Spinal cord (tissue), 10 donors: ENCODE measurements at places on chromosomes 12 and 14. TPM values are rescaled to one million over a fixed set of nuclear protein-coding genes. Genes with fewer than 3 reads are reported as not detected.

Gene SCYL2
- total RNA-seq: 45.2 TPM

Gene TOGARAM1
- total RNA-seq: 59.2 TPM

Gene BHLHE41
- total RNA-seq: 13.4 TPM

Gene BDKRB1
- 0.28 TPM for total RNA-seq

Gene PPFIA2
- total RNA-seq: 24.5 TPM

Gene YARS2
- 24.2 TPM for total RNA-seq

Gene PAPLN
- total RNA-seq: 18.3 TPM

Gene CLEC4A
- 2.9 TPM for total RNA-seq

DNA sequence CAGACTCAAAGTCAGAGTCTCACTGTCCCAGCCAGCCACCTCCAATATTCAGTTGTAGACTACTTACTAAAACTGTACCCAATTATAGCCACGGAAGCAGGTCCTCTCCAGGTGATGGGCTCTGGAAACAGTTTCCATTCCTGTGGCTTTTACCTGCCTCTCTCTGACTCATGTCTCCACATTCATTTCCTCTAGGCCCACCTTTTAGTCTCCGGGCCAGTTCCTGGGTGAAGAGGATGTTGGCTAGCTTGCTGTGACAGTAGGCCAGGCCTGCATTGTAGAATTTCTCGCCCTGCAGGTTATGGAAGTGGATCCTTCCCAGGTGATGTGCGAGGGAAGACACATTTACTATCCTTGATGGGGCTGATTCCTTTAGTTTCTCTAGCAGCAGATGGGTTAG, 5.6 kb downstream of the RDH11 start:
- no peak overlapping the region for H3K4me3 ChIP-seq
- no peak for DNase-seq
- no peak overlapping the region for H3K27ac ChIP-seq
- peaks cover 4% of the 10 kb centered on the region for H3K4me1 ChIP-seq
- H3K27me3 ChIP-seq: no peaks in the 10 kb centered on the region
- H3K36me3 ChIP-seq: peaks cover 52% of the 10 kb centered on the region

- H3K27ac ChIP-seq: no peak overlapping the region
- H3K4me3 ChIP-seq: no peak overlapping the region
- peaks cover 2% of the 10 kb centered on the region for H3K36me3 ChIP-seq
These were observed 2.0 kb downstream of the PTPN11 start for GRCh38 chr12:112420740-112421139.

GRCh38 chr12:13167226-13167625, 29.3 kb upstream of the EMP1 start:
- H3K4me3 ChIP-seq: no peak overlapping the region
- no peaks in the 10 kb centered on the region for H3K36me3 ChIP-seq
- peaks cover 10% of the 10 kb centered on the region for H3K4me1 ChIP-seq
- DNase-seq: no peak

DNA sequence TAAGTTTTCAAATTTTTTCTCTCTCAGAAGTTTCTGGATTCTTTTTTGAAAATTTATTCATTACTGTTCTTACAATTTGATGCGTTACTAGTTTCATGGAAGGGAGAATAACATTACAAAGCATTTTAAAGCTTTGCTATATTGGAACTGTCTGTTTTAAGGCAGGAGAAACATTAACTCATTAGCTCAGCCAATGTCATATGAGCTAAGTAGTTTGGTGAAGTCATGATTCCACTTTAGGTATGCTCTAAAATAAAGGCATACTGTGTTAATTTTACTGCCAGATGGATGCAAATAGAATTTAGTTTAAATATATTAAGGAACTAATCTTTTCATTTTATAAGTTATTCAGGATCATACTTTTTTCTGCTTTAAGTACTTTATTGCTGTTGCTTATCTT, 46.0 kb downstream of the ARID2 start:
- no peak for DNase-seq
- no peaks in the 10 kb centered on the region for H3K27me3 ChIP-seq
- no peak overlapping the region for H3K4me3 ChIP-seq
- H3K4me1 ChIP-seq: no peaks in the 10 kb centered on the region
- no peak overlapping the region for H3K27ac ChIP-seq
- H3K36me3 ChIP-seq: no peaks in the 10 kb centered on the region

DNA sequence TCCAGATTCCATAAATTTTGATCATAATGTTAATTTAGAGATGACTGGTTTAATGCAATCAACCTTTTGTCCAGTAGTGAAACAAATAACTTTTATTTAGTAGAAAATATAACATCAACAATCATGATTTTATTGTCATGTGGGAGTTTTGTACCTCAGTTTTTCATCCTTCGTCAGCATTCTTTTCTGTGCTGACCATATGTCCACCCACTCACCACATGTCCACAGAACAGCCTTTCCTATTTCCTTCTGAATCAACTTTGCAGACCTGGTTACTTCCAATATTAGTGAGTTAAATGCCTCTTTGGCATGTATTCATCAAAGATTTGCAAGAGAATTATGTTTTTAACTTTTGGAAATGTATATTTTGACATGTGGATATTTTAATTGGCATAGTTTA, 36.8 kb upstream of the CNTN1 start:
- H3K36me3 ChIP-seq: no peaks in the 10 kb centered on the region
- no peaks in the 10 kb centered on the region for H3K27me3 ChIP-seq
- no peak for DNase-seq
- H3K4me3 ChIP-seq: no peak overlapping the region

DNA sequence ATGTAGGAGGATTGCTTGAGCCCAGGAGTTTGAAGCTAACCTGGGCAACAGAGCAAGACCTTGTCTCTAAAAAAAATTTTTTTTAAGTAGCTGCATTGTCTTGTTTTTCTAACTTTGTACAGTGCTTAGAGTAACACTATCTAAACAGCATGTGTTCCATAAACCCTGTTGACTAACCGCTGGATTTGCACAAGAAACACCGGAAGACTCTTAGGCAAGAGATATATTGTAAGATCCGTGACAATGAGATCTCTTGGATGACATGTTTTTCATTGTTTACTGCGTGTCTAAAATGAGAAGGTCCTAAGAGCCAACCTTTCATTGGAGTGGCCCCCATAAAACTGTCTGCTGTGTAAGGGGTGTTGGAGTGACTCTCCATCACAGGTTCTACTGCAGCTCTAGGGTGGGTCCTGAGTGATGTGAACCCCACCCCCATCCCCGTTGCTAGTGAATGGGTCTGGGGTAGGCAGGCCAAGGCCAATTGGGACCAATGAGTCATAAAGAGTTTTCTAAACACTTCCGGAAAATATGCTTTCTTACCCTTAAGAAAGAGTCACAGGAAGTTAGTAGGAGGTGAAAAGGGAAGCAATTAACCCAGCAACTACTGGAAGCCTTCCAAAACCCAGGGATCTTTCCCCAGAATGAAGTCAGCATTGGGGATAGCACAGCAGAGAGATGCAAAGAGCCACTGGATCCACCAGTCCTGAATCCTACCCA, 24.3 kb upstream of the PCNX1 start:
- no peak overlapping the region for H3K27ac ChIP-seq
- no peak overlapping the region for H3K4me3 ChIP-seq
- peaks cover 2% of the 10 kb centered on the region for H3K4me1 ChIP-seq
- H3K36me3 ChIP-seq: no peaks in the 10 kb centered on the region
- no peak for DNase-seq

DNA sequence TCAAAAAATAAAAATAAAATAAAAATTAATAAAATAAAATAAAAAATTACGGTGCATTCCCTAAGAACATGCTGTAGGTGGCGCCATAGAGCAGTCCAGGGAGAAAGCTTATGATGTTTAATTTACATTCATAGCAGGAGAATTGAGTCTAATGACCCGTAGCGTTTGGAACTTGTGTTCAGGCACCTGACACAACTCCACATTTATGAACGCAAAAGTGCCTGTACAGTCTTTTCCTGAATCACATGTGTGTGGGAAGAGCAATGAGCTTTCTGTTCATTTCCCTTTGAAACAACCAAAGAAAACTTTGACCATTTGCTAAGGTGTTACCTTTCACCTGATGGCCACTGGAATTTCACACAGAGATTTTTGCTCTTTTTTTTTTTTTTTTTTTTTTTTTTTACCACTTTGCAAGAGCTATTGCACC, 60.6 kb upstream of the KCNA1 start:
- DNase-seq: no peak
- H3K4me1 ChIP-seq: no peaks in the 10 kb centered on the region
- peaks cover 31% of the 10 kb centered on the region for H3K36me3 ChIP-seq
- H3K27ac ChIP-seq: no peak overlapping the region
- no peak overlapping the region for H3K4me3 ChIP-seq
- no peaks in the 10 kb centered on the region for H3K27me3 ChIP-seq

- peaks cover 54% of the 10 kb centered on the region for H3K4me1 ChIP-seq
- no peak for DNase-seq
- no peaks in the 10 kb centered on the region for H3K27me3 ChIP-seq
- no peaks in the 10 kb centered on the region for H3K36me3 ChIP-seq
- peak overlapping the region; percentile 41 for H3K27ac ChIP-seq
These were observed 237.6 kb downstream of the SLC41A2 start for GRCh38 chr12:104720339-104721038.

- no peak for DNase-seq
- H3K27me3 ChIP-seq: no peaks in the 10 kb centered on the region
- H3K36me3 ChIP-seq: no peaks in the 10 kb centered on the region
- no peaks in the 10 kb centered on the region for H3K4me1 ChIP-seq
- H3K4me3 ChIP-seq: no peak overlapping the region
- H3K27ac ChIP-seq: no peak overlapping the region
These were observed 226.9 kb upstream of the ARID2 start for GRCh38 chr12:45502481-45503128.

- no peaks in the 10 kb centered on the region for H3K27me3 ChIP-seq
- H3K4me1 ChIP-seq: peaks cover 7% of the 10 kb centered on the region
- no peak for DNase-seq
- H3K4me3 ChIP-seq: no peak overlapping the region
- peaks cover 12% of the 10 kb centered on the region for H3K36me3 ChIP-seq
These were observed 73.1 kb downstream of the NOC4L start for GRCh38 chr12:132217371-132217770.

GRCh38 chr14:103445806-103446205, 60.6 kb downstream of the MARK3 start:
- DNase-seq: no peak
- H3K27ac ChIP-seq: peak overlapping the region; percentile 5
- no peak overlapping the region for H3K4me3 ChIP-seq
- peaks cover 4% of the 10 kb centered on the region for H3K36me3 ChIP-seq
- H3K27me3 ChIP-seq: no peaks in the 10 kb centered on the region

DNA sequence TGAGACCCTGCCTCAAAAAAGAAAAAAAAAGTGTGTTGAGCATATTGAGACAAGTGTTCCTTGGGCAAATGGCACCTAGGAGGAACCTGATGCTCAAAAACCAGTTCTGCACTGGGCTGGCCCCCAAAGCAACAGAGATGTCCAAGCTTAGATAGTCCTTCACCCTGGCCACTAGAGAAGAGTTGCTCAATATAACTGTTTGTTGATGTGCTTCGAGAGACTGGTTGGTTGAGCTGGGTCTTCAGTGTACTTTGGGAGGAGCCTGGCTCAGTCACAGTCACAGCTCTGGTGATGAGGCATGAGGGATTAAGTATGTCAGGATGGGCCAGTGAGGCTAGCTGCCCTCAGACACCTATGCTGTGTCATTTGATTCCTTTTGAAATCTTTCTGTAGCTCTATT, 38.0 kb downstream of the SLC2A14 start:
- H3K4me3 ChIP-seq: no peak overlapping the region
- no peak for DNase-seq
- H3K27me3 ChIP-seq: no peaks in the 10 kb centered on the region
- no peak overlapping the region for H3K27ac ChIP-seq

- no peaks in the 10 kb centered on the region for H3K36me3 ChIP-seq
- H3K4me1 ChIP-seq: no peaks in the 10 kb centered on the region
- no peaks in the 10 kb centered on the region for H3K27me3 ChIP-seq
- no peak for DNase-seq
These were observed 8.7 kb downstream of the DNAI7 start for GRCh38 chr12:25186038-25186787.

GRCh38 chr12:118361092-118361404, 11.7 kb downstream of the TAOK3 start:
- no peaks in the 10 kb centered on the region for H3K36me3 ChIP-seq
- H3K4me1 ChIP-seq: peaks cover 4% of the 10 kb centered on the region
- H3K27me3 ChIP-seq: no peaks in the 10 kb centered on the region
- H3K27ac ChIP-seq: no peak overlapping the region
- H3K4me3 ChIP-seq: no peak overlapping the region

- no peaks in the 10 kb centered on the region for H3K27me3 ChIP-seq
- H3K27ac ChIP-seq: no peak overlapping the region
- no peaks in the 10 kb centered on the region for H3K4me1 ChIP-seq
- H3K4me3 ChIP-seq: no peak overlapping the region
- no peak for DNase-seq
These were observed 87.1 kb downstream of the PRKCH start for GRCh38 chr14:61408498-61408897.

GRCh38 chr14:54931101-54931500, 28.5 kb upstream of the GCH1 start:
- H3K27me3 ChIP-seq: no peaks in the 10 kb centered on the region
- H3K4me3 ChIP-seq: no peak overlapping the region
- no peak for DNase-seq
- H3K4me1 ChIP-seq: no peaks in the 10 kb centered on the region
- H3K36me3 ChIP-seq: no peaks in the 10 kb centered on the region

- H3K4me3 ChIP-seq: no peak overlapping the region
- DNase-seq: no peak
- H3K36me3 ChIP-seq: no peaks in the 10 kb centered on the region
- no peak overlapping the region for H3K27ac ChIP-seq
- H3K27me3 ChIP-seq: peaks cover 54% of the 10 kb centered on the region
These were observed 1.5 kb upstream of the HRK start for GRCh38 chr12:116882742-116883141.

DNA sequence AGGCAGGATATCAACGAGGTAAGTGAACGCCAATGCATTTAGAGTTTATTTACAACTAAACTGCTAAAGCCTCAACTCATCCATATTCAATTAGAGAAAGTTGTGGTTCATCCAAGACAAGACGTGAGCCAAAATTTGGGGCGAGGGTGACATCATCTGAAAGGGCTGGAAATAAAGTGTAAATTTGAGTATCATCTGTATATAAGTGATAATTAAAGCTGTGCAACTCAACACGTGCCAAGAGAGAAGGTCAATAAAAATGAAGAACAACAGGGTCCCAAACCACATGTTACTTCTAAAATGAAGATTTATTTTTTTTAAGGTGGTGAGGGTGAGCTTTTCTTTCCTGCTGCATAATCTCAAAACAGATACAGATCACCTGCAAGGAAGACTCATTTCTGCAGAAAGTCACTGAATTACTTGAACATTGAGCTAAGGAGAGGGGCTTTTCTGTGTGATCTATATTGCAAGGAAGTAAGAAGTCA, 203.6 kb downstream of the EFCAB11 start:
- H3K36me3 ChIP-seq: no peaks in the 10 kb centered on the region
- DNase-seq: no peak
- H3K27me3 ChIP-seq: no peaks in the 10 kb centered on the region
- no peak overlapping the region for H3K27ac ChIP-seq
- no peaks in the 10 kb centered on the region for H3K4me1 ChIP-seq
- no peak overlapping the region for H3K4me3 ChIP-seq

DNA sequence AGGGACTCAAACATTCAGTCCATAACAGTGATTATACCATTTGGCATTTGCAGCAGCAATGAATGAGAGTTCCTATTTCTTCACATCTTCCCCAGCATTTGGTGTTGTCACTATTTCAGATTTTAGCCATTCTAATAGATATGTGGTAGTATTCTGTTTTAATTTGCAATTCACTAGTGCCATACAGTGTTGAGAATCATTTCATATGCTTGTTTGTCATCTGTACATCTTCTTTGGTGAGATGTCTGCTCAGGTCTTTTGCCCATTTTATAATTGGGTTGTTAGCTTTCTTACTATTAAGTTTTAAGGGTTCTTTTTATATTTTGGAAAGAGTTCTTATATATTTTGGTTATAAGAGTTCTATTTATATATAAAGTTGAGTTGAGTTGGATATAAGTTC, 276.5 kb downstream of the FUT8 start:
- no peaks in the 10 kb centered on the region for H3K27me3 ChIP-seq
- H3K4me3 ChIP-seq: no peak overlapping the region
- H3K4me1 ChIP-seq: no peaks in the 10 kb centered on the region
